ENCODE measurements at places on chromosomes 12 and 14.
A peak's percentile ranks its signal among the peaks of the same experiment; 100 is the strongest.

DNA sequence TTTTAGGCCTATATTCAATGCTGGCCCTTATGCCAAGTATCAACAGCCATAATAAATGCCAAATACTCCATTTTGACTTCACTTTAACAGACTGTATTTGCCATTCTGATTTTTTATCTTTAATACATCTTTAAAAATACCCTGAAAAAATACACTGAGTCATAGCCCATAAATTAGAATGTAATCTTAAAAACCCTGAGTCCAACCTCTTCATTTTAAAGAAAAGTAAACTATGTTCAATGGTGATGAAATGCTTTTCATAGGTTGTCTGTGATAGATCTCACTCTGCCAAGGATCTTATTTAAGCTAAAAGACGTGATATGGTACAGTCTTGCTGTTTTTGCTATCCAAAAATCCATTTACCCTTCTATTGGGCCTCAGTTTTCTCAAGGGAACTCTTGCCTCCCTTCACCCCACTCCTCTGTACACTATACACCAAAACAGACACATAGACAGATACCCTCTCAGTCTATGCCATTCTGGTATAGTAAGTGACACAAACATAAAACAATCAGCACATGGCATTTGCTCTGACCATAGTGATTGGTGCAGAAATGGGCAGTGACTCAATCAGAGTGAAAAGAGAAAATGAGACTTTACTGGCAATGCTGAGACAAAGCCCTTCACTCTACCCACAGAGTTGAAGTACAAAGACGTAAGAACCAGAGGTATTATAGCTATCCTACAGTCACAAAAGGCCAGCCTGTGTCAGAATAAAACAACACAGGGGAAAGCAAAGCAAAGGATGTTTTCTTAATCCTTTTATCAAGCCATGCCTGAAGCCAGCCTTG lies 49.1 kb downstream of the BTG1 start:
- no peak for DNase-seq

DNA sequence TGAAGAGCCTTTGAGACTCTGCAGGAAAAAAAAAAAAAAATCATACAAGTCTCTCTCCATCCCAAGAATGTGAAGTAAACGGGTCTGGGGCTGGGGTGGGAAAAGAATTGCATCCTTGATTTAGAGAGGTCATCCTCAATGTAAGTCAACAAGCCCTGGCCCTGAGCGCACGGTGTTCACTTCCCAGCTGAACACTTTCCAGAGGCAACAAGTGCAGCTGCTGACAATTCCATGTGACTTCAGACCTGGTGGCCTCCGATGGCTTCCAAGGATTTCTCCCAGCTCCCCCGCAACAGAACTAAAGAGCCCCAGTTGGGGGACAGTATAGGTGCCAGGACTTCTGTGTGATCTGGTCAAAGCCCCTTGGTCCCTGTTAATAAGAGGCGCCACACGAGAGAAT lies 2.4 kb downstream of the RILPL1 start:
- DNase-seq, result no peak

GRCh38 chr14:52124791-52125684 lies 56.2 kb upstream of the NID2 start:
- no peak for DNase-seq

- DNase-seq, result peak; percentile 52
Observed at GRCh38 chr14:24678801-24679247, 44.8 kb upstream of the GZMB start.

DNA sequence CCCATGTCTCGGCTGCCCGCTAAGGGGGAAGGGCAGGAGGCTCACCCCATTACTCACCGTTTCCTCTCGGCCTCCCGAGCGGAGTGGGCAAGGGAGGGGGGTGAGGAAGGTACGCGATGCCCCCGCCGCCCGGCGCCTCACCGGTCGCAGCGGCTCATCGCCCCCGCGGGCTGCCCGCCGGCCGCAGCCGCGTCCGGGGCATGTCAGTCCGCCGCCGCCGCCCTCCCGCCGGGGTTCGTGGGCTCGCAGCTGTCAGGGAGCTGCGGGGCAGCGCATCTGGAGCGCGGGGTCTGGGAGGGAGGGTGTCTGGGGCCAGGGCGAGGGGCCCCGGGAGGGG lies 461 bp downstream of the SLC8A3 start:
- no peak for DNase-seq

Measured in urinary bladder (tissue), 4 donors.